AML-193 (cell line): ENCODE measurements at places on chromosomes 13 and 19.

GRCh38 chr19:7904074-7905020 is 670 bp downstream of the MAP2K7 start:
- DNase-seq = no peak

GRCh38 chr19:16031872-16032200 is 44.5 kb upstream of the TPM4 start:
- DNase-seq = no peak

DNA sequence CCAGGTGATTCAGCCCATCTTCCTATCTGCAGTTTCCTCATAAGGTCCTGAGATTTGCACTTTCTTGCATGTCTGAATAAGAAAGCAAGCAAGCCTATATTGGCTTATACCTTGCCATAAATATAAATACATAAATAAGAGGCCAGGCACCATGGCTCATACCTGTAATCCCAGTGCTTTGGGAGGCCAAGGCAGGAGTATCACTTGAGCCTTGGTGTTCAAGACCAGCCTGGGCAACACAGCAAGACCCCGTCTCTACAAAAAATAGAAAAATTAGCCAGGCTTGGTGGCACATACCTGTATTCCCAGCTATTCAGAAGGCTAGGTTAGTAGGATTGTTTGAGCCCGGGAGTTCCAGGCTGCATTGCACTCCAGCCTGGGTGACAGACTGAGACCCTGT is 5.5 kb upstream of the GPATCH1 start:
- no peak for DNase-seq

GRCh38 chr13:49836516-49836915 is 44.0 kb upstream of the KPNA3 start:
- no peak for DNase-seq

DNA sequence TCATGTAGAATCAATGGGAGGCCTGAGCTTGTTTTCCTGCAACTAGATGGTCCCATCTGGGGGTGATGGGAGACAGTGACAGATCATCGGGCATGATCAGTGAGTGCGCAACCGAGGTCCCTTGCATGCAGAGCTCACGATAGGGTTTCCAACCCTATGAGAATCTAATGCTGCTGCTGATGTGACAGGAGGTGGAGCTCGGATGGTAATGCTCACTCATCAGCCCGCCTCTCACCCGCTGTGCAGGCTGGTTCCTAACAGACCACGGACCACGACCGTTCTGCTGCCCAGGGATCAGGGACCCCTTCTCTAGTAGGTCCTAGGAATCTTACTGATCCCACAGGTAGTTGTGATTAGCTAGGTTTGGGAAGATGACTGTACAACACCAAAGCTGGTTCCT is 23.5 kb upstream of the GARRE1 start:
- DNase-seq = no peak

DNA sequence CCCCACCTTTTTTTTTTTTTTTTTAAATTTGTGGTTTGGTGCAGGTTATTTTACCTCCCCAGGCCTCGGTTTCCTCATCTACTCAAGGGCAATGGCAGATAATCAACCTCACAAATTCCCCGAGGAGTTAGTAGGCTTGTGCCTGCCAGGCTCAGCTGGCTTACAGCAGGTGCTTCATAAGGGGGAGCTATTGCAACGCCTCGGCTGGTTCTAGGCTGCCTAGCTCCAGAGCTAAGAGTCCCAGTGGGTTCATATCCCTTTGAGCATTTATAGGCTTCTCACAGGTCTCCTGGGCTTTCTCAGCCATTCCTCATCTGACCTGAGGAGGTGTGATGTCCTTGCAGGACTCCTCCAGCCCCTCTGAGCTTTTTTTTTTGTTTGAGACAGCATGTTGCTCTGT is 10.6 kb downstream of the BCKDHA start:
- no peak for DNase-seq

GRCh38 chr13:19967621-19968020 is 9.1 kb downstream of the ZMYM2 start:
- peak; percentile 16 for DNase-seq

DNA sequence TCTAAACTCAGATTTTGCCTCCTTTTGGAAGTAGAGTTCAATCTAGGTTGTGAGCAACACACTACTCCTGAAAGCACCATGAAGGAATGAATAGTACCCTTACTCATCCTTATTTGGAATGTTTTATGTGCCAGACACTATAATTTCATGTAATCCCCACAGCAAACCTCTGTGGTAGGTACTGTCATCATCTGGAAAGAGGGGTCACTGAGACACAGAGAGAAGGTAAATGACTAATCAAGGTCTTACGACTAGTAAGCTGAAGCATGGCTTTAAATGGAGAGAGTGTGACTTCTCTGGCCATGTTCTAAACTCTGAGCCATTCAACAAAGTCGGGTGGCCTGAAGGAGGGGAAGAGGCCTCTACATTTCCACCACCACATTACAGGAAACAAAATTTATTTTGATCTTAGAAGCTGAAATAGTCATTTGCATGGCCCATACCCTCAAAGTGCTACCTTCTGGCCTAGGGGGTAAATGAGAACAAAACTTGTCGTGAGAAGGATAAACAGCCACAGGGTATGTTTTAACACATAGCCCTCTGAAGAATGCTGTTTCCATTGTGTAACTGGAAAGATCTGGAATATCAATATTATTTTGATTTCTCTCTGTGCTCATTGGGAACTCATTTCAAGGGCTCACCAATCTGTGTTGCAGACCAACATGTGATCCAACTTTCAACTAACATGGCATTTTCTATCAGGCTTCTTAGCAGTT is 180.8 kb upstream of the RFC3 start:
- no peak for DNase-seq

- DNase-seq = peak; percentile 90
These were observed at the start of gene MTMR6 for GRCh38 chr13:25286969-25287961. Gene MTMR6 (minus strand): TSS chr13:25287488. CDS start chr13:25287247, 241 bp downstream.

- no peak for DNase-seq
These were observed 1.8 kb upstream of the RNF225 start for GRCh38 chr19:58393725-58394033.

- no peak for DNase-seq
These were observed 92.2 kb downstream of the DCLK1 start for GRCh38 chr13:36038785-36039555.

- DNase-seq = no peak
These were observed 320.3 kb downstream of the SUCLA2 start for GRCh38 chr13:47680748-47681147.

DNA sequence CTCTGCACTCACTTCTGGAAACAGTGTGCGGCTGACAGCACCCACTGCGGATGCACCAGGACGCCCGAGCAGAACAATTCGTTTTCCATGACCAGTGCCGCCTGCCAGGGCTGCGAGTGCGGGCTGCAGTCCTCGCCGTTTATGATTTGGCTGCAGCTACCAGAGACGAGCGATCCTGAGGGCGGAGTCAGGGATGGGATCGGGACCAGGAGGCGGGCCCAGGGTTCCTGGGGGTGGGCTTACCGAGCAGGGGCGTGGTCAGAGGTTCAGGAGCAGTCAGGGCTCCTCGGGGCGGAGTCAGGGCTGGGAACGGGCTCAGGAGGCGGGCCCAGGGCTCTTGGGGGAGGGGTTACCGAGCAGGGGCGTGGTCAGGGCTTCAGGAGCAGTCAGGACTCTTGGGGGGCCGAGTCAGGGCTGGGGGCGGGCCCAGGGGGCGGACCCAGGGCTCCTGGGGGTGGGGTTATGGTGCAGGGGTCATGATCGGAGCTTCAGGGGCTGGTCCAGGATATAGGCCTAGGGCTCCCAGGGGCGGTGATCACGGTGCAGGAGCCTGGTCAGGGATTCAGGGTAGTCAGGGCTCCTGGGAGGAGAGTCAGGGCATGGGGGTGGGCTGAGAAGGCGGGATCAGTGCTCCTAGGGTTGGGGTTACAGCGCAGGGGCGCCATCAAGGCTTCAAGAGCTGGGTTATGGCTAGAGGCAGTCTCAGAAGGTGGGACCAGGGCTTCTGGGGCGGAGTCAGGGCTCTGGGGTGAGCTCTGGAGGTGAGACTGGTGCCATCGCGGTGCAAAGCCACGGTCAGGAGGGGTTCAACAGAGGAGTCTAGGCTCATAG is 1.7 kb downstream of the KLK4 start:
- DNase-seq = no peak
